Caki2 (cell line): ENCODE measurements at places on chromosomes 11 and 22.

DNA sequence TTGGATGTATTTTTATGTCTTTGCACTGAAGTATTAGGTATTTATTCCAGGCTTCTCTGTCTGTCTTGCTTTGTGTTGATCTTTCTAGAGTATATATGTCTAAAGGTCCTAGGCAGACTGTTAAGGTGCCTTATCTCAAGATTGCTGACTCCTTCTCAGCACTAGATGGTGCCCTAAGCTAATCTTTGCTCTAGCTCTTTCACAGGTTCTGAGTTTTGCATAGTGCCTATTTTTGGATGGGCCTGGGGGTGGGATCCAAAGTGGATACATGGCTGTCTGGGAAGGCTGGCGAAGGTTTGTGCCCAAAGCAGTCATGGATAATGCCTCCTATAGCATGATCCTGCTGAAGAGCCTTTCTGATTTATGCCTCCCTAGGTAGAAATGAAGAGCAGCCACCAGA is 154.9 kb downstream of the TRPC6 start:
- no peak for DNase-seq

DNA sequence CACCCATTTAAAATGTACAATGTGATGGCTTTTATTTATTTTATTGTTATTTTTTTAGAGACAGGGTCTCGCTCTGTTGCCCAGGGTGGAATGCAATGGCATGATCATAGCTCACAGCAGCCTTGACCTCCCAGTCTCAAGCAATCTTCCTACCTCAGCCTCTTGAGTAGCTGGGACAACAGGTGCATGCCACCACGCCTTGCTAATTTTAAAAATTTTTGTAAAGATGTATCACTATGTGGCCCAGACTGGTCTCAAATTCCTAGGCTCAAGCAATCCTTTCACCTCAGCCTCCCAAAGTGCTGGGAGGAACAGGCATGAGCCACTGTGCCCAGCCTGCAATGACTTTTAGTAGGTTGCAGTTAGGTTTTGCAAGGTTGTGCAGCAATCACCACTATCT is 14.3 kb downstream of the CLDN5 start:
- DNase-seq: no peak

DNA sequence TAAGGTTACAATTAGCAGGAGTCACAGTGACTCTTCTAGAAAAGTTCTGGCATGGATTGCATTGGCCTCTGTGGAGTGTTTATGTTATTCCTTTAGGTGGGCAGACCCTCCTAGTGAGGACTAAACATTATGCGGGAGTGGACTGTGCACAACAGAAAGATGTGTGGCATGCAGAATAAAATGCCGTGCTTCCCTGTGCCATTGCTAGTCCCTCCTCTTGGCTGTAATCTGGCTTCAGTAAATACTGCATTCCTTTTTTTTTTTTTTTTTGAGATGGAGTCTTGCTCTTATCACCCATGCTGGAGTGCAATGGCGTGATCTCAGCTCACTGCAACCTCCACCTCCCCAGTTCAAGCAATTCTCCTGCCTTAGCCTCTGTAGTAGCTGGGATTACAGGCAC is 45.0 kb downstream of the SLC5A1 start:
- DNase-seq: no peak

GRCh38 chr11:60204922-60205321 is 22.0 kb upstream of the MS4A6A start:
- DNase-seq: no peak

DNA sequence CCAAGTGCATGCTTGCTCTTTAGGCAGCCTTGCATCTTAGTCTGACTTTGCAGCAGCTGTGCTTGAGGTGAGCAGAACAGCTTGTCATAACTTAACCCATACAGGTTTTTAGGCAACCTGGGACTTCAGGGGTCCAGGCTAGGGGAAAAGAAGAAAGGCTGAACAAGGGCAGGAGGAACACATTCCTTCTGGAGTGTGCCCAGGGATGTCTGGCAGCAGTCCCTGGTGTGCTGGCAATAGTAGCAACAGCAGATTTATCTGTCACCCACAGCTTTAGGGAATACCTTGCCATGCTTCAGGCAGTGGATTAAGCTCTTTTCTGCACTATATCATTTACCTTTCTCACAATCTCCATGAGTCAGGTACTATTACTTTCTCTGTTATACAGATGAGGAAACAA is 513.0 kb downstream of the RAB38 start:
- no peak for DNase-seq
